A673 (cell line): ENCODE measurements at places on chromosomes 6 and 20. TPM values are rescaled to one million over a fixed set of nuclear protein-coding genes. Genes with fewer than 3 reads are reported as not detected.

DNA sequence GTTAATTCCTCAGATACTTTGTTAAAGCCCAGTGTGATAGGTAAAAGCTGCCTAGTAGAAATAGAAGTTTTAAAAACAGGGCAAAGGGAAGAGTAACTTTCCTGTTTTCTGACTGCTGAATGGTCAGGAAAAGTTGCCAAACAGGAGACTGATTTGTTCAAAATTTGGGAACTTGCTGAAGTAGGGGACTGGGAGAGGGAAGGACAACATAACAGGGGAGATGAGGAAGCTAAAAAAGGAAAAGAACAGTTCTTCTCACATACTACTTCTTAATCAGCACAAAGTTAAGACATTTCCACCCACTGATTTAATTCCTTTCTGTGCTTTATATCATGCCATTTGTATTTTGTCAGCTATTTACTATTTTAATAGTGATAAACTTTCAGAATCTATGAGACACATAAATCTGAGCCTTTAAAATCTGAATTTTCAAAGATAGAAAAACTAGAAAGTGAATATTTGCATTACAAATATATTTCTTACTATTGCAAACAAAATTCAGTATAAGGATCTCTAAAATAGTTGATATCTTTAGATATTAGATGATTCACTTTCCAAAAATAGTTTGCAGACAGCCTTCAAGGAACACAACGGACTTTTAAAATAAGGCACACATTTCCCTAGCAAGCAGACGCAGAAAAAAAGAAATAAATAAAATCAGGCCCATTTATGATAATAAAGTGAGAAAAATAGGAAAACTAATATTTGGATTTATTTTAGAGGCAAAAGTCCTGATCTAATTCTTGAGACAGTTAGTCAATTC lies 36.9 kb upstream of the SLC16A10 start:
- DNase-seq = no peak
- no peaks in the 10 kb centered on the region for H3K27me3 ChIP-seq
- no peak overlapping the region for H3K27ac ChIP-seq
- H3K4me3 ChIP-seq = no peak overlapping the region
- H3K36me3 ChIP-seq = no peaks in the 10 kb centered on the region

DNA sequence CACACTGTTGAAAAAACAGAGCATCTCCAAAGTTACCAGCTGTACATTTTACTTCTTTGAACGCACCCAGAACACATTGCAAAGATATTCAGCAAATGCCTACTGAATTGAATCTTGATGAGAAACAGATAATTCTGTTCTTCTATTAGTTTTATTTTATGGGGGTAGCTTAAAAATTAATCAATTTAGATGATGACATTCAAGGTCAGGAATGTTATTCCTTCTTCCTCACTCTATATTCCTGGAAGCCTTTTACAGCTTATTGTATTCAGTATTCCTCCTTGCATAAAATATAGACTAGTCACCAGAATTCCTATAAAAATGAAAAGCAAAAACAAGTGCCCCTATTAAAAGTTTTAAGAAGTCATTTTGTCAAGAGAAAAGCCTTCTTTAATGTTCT lies 21.4 kb upstream of the GMDS start:
- no peak for DNase-seq
- H3K4me3 ChIP-seq = no peak overlapping the region
- no peak overlapping the region for H3K27ac ChIP-seq
- H3K4me1 ChIP-seq = no peaks in the 10 kb centered on the region
- no peaks in the 10 kb centered on the region for H3K36me3 ChIP-seq

GRCh38 chr6:16244446-16244845 lies 6.1 kb downstream of the GMPR start:
- no peaks in the 10 kb centered on the region for H3K36me3 ChIP-seq
- no peak overlapping the region for H3K4me3 ChIP-seq
- H3K27ac ChIP-seq = no peak overlapping the region
- DNase-seq = no peak
- H3K27me3 ChIP-seq = no peaks in the 10 kb centered on the region
- no peaks in the 10 kb centered on the region for H3K4me1 ChIP-seq

- H3K4me3 ChIP-seq = no peak overlapping the region
- H3K27ac ChIP-seq = no peak overlapping the region
- no peaks in the 10 kb centered on the region for H3K36me3 ChIP-seq
- DNase-seq = no peak
- no peaks in the 10 kb centered on the region for H3K4me1 ChIP-seq
These were observed 230.0 kb upstream of the SULF2 start for GRCh38 chr20:48015141-48015910.

GRCh38 chr20:9342651-9343050 lies 171.7 kb upstream of the LAMP5 start:
- H3K27ac ChIP-seq = no peak overlapping the region
- H3K36me3 ChIP-seq = no peaks in the 10 kb centered on the region
- H3K27me3 ChIP-seq = no peaks in the 10 kb centered on the region
- peaks cover 15% of the 10 kb centered on the region for H3K4me1 ChIP-seq

DNA sequence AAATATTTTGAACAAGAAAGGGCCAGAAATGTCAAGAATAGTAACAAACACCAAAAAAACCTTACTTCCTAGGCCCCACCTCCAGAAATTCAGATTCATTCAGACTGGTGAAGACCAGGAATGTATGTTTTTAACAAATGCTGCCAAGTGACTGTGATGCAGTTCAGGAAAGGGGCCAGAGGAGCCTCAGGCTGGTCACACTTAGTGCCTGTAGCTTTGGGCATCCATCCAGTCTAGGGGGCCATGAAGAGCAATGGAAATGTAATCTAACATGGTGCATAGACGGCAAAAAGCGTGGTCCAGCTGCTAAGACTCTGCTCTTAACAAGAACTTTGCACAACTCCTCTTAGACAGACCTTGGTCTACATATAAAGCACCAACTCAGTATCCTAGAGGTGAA lies 7.1 kb downstream of the GJA1 start:
- peaks cover 52% of the 10 kb centered on the region for H3K4me1 ChIP-seq
- DNase-seq = no peak
- H3K36me3 ChIP-seq = peaks cover 15% of the 10 kb centered on the region
- H3K27ac ChIP-seq = no peak overlapping the region

Gene PGBD1
- total RNA-seq = 11.3 and 11.6 TPM in 2 replicates

Gene KIF25
- total RNA-seq = 0.39 and 1.2 TPM in 2 replicates

- peak; percentile 80 for DNase-seq
- no peak overlapping the region for H3K4me3 ChIP-seq
- peaks cover 12% of the 10 kb centered on the region for H3K27me3 ChIP-seq
- no peak overlapping the region for H3K27ac ChIP-seq
These were observed 19.5 kb downstream of the CDH4 start for GRCh38 chr20:61271312-61272231.
